ENCODE measurements at places on chromosomes 7 and 10.

DNA sequence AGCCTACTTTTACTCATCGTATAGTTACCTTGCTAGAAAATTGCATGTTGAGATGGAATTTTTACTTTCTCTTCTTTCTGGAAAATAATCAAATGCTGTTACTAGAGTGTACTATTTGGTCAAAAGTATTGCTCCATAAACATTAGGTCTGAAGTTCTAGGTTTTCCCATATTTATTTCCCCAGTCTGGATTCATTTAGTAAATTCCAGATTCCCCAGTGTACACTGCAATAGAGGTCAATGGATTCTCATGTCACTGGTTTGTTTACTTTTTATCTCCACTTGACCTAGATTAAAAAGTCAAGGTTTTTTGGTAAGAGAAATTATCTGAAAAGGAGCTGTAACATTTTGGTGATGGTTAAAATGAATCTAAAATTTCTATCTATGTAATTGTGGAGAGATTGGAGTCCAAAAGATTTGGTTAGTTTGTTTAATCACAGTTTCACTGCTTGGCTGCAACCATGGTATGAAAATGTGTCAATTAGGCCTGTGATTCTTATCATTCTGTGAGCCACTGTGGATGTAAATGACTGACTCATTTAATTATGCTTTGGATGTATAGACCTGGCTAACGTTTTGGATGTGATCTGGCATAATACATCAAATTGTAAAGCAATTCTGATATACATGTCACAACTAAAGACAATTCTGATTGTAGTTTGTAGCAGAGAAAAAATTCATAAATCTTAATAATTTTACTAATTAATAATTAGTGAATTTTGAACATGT lies 32.7 kb upstream of the STEAP4 start:
- no peak for DNase-seq

- DNase-seq, result no peak
Observed at GRCh38 chr7:156448918-156449317, 191.7 kb upstream of the RNF32 start.

DNA sequence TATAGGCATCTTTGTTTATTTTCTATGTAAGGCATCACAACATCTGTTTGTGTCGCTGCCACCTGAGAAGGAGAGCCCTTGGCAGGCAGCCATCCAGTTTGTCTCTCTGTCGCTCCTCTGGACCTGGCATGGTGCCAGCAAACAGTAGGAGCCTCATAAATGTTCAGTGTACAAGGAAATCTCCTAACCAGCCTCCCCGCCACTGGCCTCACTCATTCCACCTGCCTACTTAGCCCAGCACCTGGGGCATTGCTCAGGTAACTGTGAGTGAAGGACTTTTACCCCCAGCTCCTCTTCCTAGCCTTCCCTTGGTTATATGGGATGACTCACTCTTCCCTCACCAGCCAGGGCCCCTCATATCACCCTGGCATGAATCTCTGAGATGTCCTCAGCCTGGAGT lies 61.7 kb upstream of the NPTX2 start:
- DNase-seq, result no peak

DNA sequence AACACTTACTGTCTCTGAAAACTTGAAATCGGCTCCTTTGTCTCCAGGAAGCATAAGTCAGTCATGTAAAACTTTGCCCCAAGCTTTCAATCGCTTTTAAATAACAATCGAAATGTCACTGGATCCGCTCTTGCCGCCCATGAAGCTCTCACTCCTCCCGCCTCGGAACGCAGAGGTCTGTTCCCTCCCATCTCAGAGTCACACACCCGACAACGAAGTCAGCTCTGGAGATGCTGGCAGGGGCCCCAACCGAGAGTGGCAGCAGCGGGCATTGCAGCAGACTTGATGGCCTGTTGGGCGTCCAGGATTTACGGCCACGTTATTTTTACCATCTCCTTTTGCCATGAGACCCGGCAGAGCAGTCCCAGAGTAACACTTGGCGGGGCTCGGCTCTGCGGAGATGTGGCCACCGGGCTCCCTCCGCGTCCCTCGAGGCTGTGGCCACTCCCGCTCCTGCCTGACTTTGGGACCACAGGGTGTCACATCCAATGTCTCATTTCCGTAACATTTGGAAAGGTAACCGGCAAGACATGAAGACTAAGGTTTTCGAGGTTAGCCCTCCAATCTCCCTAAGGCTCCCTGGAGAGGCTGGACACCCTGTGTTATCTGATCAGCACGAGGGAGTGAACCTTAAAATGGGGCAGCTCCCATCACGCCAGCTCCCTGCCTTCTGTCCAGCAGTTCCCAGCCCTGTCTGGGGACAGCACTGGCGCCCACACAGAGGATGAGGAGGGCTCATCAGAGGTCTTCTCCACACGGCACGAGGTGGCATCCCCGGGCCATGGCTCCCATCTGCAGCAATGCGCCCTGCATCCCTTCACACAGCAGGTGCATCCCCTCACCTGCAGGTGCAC lies 62.8 kb upstream of the ADGRA1 start:
- DNase-seq, result no peak

DNA sequence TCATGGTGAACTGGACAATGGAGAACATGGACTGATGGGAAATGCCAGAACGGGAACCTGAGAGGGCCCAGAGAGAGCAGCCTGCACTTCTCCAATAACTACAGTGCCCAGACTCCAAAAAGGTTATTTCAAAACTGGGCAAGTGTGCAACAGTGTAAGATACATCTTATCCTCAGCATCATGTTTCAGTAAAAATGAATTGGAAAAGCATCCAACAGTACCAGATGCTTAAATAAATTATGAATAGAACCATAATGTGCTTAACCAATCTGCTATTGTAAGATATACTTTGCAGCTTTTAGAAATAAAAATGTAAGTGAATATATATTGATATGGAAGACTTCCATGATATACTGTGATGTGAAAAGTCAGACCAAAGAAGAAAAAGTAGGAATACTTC lies 303.3 kb downstream of the GRID1 start:
- no peak for DNase-seq

- no peak for DNase-seq
Observed at GRCh38 chr10:49448924-49449323, 53.0 kb upstream of the DRGX start.

- DNase-seq, result no peak
Observed at GRCh38 chr7:101164071-101164840, 1.1 kb downstream of the VGF start.

GRCh38 chr7:6121141-6121540 lies 90.0 kb downstream of the ANKRD61 start:
- DNase-seq, result no peak

GRCh38 chr7:79434098-79434497 lies 19.4 kb downstream of the MAGI2 start:
- DNase-seq, result no peak

DNA sequence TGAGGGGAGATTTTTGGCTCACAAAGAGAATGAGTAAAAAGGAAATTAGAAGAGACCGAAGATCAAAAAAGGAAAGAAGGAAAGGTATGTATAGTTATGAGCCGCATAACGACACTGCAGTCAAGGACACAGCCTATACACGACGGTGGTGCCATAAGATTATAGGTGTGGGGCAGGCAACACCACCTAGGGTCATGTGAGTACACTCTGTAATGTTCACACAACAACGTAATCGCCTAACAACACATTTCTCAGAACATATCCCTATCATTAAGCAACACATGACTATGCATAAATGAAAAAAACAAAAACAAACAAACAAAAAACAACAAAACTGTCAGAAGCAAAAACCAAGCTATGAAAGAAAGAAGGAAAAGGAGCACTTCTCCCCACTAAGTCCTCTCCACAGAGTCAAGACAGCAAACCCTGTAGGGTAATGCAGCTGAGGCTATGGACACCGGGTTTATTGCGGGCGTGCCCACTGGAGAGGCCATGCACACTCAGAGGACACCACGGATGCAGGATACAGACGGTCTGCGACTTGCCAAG lies 45.1 kb downstream of the PIP4K2A start:
- no peak for DNase-seq

- no peak for DNase-seq
Observed at GRCh38 chr7:16695621-16696237, 49.7 kb downstream of the BZW2 start.

DNA sequence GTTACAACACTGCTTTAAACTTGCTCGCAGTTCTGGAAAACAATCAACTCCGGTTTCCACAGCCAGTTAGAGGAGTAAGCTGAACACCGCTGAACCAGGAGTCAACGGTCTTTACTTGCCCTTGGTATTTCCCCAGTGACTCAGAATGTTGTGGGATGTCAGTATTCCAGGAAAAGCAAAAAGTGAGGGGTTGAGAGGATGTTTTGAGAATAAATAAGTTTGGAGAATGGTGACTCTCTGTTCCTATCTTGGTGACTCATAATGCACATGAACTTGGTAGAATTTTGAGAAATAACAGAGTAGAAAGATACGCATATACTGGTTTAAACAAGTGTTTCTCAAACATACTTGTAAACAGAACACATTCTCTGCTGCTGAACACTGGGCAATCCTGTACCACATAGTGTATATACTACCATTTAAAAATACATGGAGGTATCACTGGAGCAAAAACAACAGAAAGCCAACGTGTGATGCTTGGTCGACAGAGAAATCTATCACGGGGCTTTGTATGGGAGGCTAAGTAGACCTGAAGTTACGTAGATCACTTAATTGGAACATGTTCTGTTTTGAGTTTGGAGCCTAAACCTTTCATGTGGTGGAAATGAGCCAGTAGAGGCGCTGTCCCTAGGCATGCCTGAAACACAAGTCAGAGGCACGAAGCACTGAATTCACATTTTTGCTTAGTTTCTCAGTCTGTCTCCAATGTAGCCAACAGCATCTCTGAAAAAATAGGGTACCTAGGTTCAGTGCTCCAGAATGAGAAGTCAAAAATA lies 534.3 kb downstream of the PARD3 start:
- DNase-seq, result no peak

DNA sequence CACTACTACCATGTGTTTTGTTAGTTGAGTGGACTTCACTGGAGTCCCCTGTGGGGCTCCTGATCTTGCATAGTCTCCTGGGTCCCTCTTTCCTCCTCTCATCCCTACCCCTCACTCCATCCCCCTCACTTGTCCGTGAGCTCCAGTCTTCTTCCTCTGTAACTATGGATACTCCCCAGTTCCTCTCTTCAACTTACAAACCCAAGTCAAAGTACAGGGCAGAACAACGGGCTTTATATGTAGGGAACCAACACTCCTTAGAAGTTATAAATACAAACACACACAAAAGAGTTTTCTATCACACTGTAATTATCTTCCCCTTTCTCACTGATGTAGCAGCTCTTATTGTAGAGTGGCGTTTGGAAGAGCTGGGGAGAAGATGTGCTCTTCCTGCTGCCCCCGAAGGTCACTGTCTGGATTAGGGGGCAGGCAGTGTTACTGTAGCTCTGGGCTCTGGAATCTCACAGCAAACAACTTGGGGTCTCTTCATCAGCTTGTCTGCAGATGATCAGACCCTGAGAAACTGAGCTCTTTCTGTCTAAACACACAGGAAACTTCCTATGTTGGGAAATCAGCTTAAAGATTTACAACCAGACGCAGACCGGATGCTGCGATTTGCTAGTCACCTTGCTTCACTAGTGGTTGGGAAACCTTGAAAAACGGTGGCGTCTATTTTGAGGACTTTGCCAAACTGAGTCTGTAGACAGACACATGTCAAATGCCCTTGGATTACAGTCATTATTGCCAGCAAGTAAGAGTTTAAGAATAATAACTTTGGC lies 13.6 kb downstream of the SNX10 start:
- DNase-seq, result no peak

- DNase-seq, result no peak
Observed at GRCh38 chr7:102890292-102890970, 22.4 kb upstream of the LRRC17 start.

DNA sequence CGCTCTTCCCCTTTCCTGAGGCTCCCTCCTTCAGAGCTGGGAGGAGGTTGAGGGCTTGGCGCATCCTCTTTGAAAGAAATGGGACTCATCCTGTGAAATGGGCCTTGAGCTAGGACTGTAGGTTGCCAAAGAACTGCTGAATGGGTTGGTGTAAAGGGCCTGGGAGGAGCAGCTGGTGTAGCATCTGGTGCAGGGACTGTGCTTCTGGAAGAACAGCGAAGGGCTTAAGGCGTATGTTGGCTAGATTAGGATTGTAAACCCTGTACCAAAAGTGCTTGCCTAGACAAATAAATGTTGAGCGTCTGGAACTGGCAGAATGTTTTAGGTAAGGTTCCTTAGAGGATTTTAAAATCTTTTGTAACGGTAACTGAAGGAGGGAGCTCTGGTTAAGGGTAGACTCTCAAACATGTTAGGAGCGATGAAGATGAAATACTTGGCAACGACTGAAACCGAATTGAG lies 563 bp downstream of the STAM start:
- DNase-seq, result no peak

DNA sequence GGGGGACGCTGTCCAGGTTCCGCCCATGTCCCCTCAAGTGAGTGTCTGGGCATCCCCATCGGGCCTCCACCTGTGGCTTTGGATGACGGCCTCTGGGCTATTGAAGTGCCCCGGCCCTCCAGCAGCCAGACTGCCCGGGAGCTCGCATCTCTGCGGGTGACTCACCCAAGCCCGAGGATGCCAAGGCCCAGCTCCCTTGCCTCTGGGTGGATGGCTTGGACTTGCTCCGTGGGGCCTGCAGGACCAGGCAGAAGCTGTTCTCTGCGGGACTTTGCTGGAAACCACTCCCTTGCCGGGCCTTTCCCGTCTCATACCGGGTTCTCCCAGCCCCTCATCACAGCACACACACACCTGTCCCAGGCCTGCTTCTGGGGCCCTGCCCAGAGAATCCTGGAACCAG lies 22.4 kb downstream of the DPYSL4 start:
- DNase-seq, result no peak

GRCh38 chr10:24518981-24519597 lies 204.6 kb downstream of the ARHGAP21 start:
- peak; percentile 40 for DNase-seq

DNA sequence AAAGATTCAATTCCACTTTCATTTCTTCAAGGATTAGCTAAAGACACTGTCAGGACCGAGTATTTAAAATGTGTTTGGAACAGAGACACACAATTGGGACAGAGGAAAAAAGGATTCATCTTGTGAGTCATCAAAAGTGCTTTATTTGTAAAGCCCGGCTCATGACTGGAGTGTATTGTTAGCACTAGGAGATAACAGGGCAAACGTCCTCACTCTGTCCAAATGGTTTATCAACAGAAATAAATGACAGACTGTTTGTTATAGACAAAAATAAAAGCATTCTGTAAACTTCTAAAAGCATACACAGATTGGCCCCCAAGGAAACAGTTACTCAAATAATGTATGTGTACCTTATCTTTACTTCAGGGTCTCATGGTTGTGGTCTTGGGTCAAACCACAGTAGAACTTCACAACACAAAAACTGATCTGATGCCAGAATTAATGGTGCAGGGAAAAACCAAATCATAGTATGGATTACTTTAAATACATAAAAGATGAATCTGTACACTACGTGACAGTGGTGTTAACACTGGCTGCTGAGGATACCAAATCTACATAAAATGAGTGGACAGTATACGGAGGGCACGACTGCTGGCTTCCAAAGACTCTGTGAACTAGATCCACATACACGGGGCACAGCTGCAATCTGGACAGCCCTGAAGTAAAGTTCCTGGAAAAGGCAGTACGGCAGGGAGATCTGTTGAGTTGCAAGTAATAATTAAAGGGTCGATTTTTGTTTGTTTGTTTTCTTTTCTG lies 179.4 kb downstream of the PIP4K2A start:
- DNase-seq, result no peak
